ENCODE measurements at places on chromosomes 4 and X.

DNA sequence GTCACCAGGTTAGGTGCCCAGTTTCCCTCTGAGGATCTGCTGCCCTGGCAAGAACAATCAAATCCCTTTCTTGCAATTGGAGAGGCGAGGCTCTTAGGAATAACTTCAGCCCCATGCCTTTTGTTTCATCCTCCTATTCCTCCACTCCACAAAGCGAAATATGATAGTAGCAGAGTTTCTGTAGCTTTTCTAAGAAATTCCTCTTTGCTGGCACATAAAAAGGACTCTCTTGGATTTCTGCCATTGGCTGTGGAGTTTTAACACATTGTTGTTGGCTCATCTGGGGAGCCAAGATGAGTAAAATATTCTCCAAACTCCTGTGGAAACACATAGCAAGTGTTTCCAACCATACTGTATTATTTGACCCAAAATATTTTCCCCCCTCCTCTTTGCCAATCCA lies 11.0 kb upstream of the ADGRG2 start:
- DNase-seq = no peak

GRCh38 chrX:147899379-147900114 lies 12.2 kb upstream of the FMR1 start:
- no peak for DNase-seq

DNA sequence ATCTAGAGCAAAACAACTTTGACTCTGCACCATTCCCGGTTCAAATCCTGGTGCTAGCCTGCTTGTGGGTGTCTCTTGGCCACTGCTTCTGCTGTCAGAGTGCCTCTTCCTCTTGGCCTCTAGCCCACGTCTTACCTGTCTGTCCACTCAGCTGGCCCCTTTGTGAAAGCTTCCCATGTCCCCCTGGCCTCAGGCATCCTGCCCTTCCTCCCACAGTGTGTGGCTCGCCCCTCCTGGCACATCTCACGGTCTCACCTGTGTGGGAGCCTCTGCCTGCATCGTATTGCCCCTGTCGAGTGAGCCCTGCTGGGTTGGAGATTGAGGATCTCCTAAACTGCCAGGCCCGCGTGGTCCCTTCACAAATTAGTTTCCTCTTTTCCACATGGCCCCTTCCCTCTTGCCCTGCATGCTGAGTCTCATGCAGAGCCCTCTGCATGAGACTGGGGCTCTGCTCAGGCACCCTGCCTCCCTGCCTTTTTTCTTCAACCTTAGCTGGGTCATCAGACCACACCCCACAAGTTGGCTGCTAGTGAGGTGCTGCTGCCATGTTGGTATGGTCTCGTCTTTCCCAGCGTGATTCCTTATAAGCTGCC lies 53.7 kb upstream of the TADA2B start:
- DNase-seq = no peak

GRCh38 chr4:123088501-123088900 lies 166.1 kb upstream of the NUDT6 start:
- no peak for DNase-seq

DNA sequence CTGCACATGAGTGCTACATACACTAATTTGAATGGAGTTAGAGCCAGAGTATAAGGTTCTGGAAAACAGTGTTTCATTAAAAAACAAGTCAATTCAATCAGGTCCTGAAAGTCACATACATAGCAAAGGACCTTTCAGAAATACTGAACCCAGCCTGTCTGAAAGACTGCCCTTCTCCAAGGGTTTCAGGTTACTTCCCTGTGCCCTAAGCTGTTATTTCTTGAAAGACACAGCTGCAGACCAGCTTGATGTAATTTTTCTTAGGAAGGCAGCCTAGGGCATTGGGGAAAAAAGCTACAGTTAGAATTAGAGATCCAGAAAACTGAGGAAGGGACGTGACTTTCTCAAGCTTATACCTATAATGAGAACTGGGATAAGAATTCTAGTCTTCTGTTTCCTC lies 155.9 kb upstream of the MAOA start:
- no peak for DNase-seq

DNA sequence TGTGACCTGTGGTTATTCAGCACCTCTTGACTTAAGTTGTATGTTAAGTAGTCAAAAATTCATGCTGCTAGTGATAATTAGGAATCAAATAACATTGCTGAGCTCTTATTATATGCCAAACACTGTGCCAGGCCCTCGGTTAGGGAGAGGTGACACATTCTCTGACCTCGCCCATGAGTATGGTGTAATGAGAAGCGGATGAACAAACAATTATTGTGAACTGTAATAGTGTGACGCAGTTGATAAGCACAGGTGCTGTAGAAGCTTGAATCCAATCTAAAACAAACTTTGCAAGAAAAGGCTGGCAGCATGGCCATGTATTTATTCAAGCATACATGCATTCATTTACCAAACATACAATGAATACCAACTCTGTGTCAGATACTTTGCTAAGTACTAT lies 303.5 kb upstream of the HS3ST1 start:
- DNase-seq = no peak

DNA sequence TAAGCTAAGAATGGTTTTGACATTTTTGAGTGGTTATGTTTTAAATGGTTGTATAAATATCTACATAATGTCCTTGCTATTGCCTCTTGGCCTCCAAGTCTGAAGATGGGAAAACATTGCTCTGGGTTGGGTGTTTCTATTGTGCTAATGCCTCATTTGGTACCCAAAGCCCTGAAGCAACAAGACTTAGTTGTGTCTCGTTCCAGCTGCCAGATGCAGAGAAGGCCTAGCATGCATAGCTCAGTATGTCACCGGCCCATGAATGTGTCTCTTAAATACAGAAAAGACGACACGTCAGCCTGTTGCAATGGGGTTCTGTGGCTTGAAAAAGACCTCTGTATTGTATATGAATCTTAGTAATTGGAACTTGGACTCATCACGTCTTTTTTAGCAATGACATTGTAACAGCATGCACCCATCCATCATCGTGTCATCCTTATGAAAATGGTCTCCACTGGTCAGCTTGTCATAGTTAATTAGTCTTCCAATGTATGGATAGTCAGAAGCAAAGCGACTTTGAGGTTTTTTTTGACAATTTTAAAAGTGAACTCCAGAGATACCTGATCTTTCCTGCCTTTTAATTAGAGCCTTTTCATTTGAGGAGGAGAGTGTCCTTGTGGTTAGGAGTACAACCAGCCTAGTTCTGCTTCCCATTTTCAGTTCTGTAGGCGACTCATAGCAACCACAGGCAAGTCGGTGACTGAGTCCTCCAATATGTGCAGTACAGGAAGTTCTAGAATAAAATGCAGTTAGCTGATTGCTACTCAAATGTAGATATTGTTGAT lies 126.4 kb upstream of the GATB start:
- DNase-seq = no peak

DNA sequence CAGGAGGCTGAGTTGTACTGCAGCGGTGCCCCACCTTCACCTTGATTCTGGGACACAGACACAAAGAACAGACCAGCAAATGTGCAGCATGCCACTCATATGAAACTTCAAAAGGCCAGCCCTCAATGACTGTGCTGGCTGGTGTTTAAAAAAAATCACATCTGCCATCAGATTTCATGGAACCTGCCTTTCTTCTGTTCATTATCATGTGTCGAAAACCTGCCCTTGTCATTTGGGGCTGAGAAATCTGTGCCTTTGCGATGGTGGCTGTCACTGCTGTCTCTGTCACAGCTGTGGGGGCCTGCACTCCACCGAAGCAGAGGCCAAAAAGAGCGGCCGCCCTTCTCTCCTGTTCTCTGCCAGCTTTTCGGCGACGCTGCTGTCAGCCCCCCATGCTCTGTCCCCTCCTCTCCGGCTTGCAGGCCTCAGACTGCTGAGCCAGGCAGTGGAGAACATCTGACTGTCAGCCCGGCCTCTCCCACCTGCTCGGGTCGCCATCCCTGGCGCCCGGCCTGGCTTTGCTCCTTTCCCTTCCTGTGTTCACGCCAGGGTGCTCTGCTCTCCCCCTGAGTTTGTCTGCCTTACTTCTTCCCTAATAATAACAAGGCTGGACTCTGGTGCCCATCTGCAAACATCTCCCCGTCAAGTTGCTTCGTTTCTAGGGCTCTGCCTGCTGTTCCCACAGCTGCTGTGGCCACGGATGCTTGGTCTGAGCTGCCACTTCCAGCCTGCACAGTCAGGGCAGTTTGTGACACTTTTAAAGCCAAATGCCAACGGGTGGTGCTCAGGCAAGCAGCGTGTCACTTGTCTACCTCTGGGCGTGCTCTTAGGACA lies 355.2 kb downstream of the UNC5C start:
- DNase-seq = no peak

GRCh38 chr4:117691572-117692351 lies 342.5 kb upstream of the NDST3 start:
- no peak for DNase-seq
